ENCODE measurements at places on chromosomes 5 and 9.

DNA sequence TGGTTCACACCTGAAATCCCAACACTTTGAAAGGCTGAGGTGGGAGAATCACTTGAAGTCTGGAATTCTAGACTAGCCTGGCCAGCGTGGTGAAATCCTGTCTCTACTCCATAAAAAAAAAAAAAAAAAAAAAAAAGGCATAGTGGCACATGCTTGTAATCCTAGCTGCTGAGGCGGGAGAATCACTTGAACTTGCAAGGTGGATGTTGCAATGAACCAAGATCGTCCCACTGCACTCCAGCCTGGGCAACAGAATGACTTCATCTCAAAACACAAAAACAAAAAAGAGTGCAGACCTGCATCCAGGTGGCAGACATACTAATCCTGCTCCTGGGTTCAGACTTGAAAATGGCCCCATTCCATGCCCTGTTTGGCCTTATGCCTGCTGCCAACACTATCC lies 21.8 kb upstream of the ADAMTS19 start:
- no peak for DNase-seq

- no peak for DNase-seq
Observed at GRCh38 chr9:19104515-19105282, 2.0 kb upstream of the HAUS6 start.

DNA sequence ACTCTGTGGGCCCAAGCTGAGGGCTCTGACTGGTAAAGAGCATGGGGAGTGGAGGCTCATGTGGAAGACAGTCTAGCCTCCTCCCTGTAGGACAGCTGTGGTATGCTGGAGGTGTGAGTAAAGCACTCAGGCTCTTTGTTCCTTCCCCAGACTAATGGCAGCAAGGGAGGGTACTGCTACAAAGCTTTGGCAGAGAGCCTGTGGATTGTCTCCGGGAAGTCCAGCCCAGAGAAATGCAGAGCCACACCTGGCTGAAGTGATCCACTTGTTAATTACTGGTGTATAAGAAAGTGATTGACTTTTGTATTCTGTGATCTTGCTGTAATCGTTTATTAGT lies 161.7 kb downstream of the OXCT1 start:
- no peak for DNase-seq

DNA sequence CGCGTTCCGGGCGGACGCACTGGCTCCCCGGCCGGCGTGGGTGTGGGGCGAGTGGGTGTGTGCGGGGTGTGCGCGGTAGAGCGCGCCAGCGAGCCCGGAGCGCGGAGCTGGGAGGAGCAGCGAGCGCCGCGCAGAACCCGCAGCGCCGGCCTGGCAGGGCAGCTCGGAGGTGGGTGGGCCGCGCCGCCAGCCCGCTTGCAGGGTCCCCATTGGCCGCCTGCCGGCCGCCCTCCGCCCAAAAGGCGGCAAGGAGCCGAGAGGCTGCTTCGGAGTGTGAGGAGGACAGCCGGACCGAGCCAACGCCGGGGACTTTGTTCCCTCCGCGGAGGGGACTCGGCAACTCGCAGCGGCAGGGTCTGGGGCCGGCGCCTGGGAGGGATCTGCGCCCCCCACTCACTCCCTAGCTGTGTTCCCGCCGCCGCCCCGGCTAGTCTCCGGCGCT lies at the start of gene DAPK1:
TSS of gene DAPK1 (plus strand) at position 264 of the 442 bp plus-strand sequence. CDS start 1,211 bp downstream, outside the sequence.
- peak; percentile 12 for DNase-seq

GRCh38 chr9:112186695-112187094 lies 11.6 kb upstream of the SUSD1 start:
- DNase-seq, result no peak

All from amniotic stem cell (primary cell).